Upper lobe of left lung (tissue), 6 donors: ENCODE measurements at places on chromosomes 11 and 22. TPM values are rescaled to one million over a fixed set of nuclear protein-coding genes. Genes with fewer than 3 reads are reported as not detected.

Gene TSSC4
- 28.9 TPM for total RNA-seq

Gene ANO9
- 16.9 TPM for total RNA-seq

Gene LMO2
- 32.1 TPM for total RNA-seq

Gene PIWIL4
- 1.5 TPM for total RNA-seq

Gene MAP6
- total RNA-seq = 8.2 TPM

Gene IFITM5
- not detected for total RNA-seq

Gene OR4S2
- not detected for total RNA-seq

Gene TREH
- 1.0 TPM for total RNA-seq

Gene TMEM191B
- total RNA-seq = 8.4 TPM

Gene ADM2
- 3.0 TPM for total RNA-seq

Gene CALCA
- not detected for total RNA-seq

Gene BET1L
- total RNA-seq = 35.1 TPM

Gene CSKMT
- total RNA-seq = 16.0 TPM

Gene STK33
- total RNA-seq = 10.3 TPM

Gene PATE2
- total RNA-seq = not detected

Gene GRK2
- total RNA-seq = 126 TPM

Gene WDR74
- total RNA-seq = 55.9 TPM

Gene CDC42BPG
- 25.7 TPM for total RNA-seq

Gene HTR3B
- total RNA-seq = not detected

Gene OR51Q1
- not detected for total RNA-seq

Gene HORMAD2
- not detected for total RNA-seq

Gene GPHA2
- not detected for total RNA-seq

Gene GRAMD1B
- total RNA-seq = 12.6 TPM

Gene WNT11
- 12.9 TPM for total RNA-seq

Gene PDE2A
- total RNA-seq = 4.7 TPM

Gene KLHDC7B
- total RNA-seq = 1.0 TPM

Gene PRRG4
- total RNA-seq = 5.2 TPM

Gene FZD4
- 26.9 TPM for total RNA-seq

Gene KRTAP5-7
- 0.98 TPM for total RNA-seq

Gene C11orf97
- total RNA-seq = 14.7 TPM

Gene SHISAL1
- 0.20 TPM for total RNA-seq

Gene CYP2D6
- 1.9 TPM for total RNA-seq

Gene MAPK1
- 50.2 TPM for total RNA-seq

Gene OR51I1
- total RNA-seq = not detected

Gene THY1
- total RNA-seq = 0.39 TPM

Gene TRIM49
- total RNA-seq = not detected

Gene SLN
- 0.97 TPM for total RNA-seq

Gene RASL10A
- 1.3 TPM for total RNA-seq

Gene CECR2
- total RNA-seq = 35.6 TPM

Gene LPXN
- 52.8 TPM for total RNA-seq

Gene MMP13
- total RNA-seq = 0.59 TPM

Gene OR52E8
- not detected for total RNA-seq

Gene OR8A1
- not detected for total RNA-seq
